ENCODE measurements at places on chromosomes 3 and 15. TPM values are rescaled to one million over a fixed set of nuclear protein-coding genes. Genes with fewer than 3 reads are reported as not detected.

The PAK6 gene
- total RNA-seq, result 0.37 TPM

GRCh38 chr3:67461667-67462142 is 192.7 kb downstream of the SUCLG2 start:
- no peak for DNase-seq

DNA sequence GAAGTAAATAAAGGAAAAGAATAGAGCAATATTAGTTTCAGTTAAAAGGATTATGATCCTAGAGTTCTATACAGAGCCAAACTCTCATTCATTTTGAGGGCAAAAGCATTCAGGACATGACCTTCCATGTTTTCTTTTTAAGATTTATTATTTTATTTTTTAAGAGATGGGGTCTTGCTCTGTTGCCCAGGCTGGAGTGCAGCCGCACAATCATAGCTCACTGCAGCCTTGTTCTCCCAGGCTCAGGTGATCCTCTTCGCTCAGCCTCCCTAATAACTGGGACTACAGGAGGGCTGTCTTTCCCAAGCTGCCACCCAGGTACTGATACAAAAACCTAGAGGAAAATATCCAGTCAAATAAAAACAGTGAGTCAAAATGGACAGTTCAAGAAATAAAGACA is 13.6 kb upstream of the CCDC13 start:
- DNase-seq, result no peak

- DNase-seq, result no peak
Measured at GRCh38 chr3:194325424-194326153, 25.5 kb downstream of the CPN2 start.

GRCh38 chr15:101504866-101505609 is 15.5 kb upstream of the PCSK6 start:
- DNase-seq, result no peak

DNA sequence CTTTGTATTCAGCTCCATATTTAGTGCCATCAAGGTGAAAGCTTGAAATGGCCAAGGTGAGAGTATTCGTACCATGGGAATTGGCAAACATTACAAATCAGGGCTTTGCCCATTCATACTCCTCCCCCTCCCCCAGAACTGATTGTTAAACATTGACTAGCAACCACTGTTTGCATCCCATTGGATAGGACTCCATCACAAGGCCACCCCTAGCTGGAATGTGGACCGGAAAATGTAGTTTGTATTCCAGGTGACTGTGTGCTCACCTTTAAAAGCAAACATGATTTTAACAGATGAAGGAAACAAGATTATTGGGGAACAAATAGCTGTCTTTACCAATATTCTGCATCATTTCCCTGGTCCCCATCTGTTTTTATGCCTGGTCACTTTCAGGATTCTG is 14.1 kb downstream of the ST3GAL6 start:
- no peak for DNase-seq

DNA sequence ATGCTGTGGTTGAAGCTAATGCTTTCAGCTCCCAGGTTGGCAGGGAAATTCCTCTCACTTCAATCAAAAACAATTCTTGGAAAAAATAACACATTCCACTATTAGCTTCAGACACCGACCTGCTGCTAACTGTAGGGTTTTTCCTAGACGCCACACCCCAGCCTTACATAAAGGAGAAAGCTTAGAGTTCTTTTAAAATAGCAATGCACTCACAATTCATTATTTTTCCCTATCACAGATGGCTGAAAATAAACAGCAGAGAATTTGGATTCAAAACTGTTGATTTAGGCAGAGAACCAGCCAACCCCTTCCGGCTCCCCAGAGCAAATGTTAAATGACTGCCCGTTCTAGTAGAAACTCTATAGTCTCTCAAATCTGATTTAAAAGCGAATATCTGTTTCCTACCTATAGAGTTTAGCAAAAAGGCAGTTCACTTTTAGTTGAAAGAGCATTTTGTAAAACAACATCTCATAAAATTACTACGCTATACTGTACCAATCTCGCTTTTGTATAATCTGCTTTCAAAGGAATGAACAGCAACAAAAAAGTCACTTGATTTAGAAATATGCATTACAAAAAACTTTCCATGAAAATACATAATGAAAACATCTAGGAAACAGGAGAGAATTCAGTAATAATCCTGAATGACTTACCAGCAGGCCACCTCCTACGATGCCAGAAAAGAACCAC is 586 bp downstream of the TM4SF1 start:
- DNase-seq, result no peak

DNA sequence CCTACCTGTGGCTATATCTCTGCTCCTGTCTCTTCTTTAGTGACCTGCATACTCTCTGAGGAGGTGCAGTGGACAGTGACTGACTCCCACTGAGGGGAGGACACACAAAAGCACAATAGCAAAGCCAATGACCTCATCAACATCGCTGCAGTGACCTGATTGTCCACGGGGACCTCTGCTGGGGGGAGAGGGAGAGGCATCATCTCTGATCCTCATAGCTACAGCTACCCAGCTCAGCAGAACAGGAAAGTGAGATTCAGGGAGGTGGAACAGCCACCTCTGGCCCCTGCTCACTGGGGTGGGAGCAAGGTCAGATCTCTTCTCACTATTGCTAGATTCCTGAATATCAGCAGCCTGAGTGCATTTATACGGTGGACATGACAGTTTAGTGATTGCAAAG is 179.2 kb downstream of the ATP10A start:
- no peak for DNase-seq

DNA sequence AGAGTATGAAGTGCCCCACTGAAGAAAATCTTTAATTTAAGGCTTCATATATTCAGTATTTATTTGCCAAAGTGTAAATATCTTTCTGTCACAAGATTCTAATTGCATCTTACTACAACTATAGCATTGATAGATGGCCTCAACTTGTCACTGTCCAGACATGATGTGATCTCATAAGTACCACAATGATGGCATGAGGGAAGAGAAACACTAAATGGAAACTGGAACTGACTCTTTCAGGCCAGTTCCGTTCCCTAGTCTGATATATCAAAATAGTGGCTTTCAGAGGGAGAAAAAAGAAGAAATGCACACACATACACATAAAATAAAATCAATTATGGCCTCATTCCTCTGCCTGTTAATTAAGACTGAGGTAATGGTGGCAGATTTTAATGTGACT is 615.7 kb downstream of the TBL1XR1 start:
- DNase-seq, result no peak

- no peak for DNase-seq
Measured at GRCh38 chr3:632571-633170, 436.1 kb downstream of the CHL1 start.

The CHST2 gene
- total RNA-seq, result 2.5 TPM

GRCh38 chr3:32791833-32792232 is 26.0 kb upstream of the TRIM71 start:
- DNase-seq, result no peak

The SLCO3A1 gene
- 27.7 TPM for total RNA-seq

The GRAMD1C gene
- total RNA-seq, result 1.2 TPM

DNA sequence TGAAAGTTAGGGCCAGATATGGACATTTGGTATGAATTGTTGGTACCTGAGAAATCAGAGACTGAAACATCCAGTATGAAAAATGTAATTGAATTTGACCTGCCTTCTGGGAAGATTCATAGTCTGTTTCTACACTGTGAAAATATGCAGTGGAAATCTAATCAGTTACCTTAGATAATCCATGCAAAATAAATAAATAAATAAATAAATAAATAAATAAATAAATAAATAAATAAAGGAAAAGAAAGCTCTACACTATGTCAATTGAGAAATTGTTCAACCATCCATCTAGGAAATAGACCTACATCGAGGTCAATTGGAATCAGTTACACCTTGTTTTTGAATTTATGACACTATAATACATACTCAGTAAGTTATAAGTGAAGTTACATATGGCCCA is 252.3 kb downstream of the VGLL3 start:
- no peak for DNase-seq

The CLSTN2 gene
- total RNA-seq, result 22.2 TPM

- no peak for DNase-seq
Measured at GRCh38 chr3:31370681-31371080, 162.0 kb upstream of the STT3B start.

The ASB14 gene
- not detected for total RNA-seq

The TMEM40 gene
- total RNA-seq, result not detected

- DNase-seq, result no peak
Measured at GRCh38 chr15:79615754-79616153, 183.6 kb downstream of the MINAR1 start.

GRCh38 chr3:177295116-177295515 is 97.8 kb upstream of the TBL1XR1 start:
- no peak for DNase-seq

The C3orf49 gene
- not detected for total RNA-seq

DNA sequence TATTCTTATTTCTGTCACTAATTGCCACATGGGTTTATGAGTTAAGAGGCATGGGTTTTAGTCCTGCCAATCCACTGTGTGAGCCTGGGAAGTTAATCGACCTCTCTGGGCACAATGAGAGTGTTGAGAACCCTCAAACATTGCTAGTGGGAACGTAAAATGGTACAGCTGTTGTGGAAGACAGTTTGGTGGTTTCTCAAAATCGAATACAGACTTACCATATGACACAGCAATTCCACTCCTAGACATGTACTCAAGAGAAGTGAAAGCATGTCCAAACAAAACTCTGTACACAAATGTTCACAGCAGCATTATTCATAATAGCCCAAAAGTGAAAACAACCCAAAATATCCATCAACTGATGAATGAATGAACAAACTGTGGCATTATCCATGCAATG is 5.7 kb upstream of the GNB5 start:
- no peak for DNase-seq

- DNase-seq, result no peak
Measured at GRCh38 chr15:90230071-90230494, 3.7 kb downstream of the CIB1 start.

DNA sequence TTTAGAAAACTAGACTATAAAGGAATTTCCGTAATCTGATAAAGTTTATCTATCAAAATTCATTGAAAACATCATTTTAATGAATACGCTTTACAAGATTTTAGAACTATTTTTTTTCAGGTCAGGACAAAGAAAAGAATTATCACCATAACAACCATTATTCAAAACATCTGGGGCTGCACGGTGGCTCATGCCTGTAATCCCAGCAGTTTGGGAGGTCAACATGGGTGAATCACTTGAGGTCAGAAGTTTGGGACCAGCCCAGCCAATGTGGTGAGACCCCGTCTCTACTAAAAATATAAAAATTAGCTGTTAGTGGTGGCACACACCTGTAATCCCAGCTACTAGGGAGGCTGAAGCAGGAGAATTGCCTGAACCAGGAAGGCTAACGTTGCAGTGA is 260.4 kb downstream of the WNT5A start:
- DNase-seq, result no peak

DNA sequence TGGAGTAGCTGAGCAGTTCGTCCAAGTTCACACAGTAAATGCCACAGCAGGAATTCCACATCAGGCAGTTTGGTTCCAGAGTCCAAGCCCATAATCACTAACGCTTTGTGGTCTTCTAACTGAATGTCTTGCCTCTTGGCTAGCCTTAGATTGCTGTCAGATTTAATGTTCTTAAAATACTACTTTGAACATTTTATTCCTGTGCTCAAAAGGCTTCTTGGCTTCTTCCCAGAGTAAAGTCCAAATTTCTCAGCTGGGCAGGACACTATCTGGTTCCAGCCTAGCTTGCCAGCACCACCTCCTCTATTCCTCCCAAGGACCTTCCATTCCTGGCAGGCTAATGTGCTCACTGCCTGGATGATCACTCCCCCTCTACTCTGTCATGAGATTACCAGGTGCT is 256.9 kb downstream of the SQOR start:
- no peak for DNase-seq

- no peak for DNase-seq
Measured at GRCh38 chr15:22227411-22228100, 147.2 kb downstream of the OR4M2 start.

DNA sequence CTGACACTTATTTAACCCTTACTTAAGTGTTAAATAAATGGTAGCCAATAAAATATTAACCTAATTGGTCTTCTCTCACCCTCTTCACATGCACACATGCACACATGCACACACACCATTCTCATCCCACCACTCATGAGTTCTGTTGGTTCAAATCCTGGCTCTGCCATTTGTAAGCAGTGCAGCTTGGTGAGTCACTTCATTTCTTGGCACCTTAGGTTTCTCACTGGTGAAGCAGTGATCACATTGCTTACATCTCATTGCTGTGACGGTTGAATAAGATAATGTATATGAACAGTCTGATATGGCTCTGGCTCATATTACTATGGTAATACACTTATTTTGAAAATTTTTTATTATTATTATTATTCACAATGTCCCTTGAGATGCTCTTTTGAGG is 33.8 kb downstream of the RIOX2 start:
- no peak for DNase-seq

- no peak for DNase-seq
Measured at GRCh38 chr3:148006508-148006907, 597.3 kb downstream of the ZIC1 start.

GRCh38 chr15:72967811-72968530 is 84.3 kb upstream of the NEO1 start:
- DNase-seq, result no peak

DNA sequence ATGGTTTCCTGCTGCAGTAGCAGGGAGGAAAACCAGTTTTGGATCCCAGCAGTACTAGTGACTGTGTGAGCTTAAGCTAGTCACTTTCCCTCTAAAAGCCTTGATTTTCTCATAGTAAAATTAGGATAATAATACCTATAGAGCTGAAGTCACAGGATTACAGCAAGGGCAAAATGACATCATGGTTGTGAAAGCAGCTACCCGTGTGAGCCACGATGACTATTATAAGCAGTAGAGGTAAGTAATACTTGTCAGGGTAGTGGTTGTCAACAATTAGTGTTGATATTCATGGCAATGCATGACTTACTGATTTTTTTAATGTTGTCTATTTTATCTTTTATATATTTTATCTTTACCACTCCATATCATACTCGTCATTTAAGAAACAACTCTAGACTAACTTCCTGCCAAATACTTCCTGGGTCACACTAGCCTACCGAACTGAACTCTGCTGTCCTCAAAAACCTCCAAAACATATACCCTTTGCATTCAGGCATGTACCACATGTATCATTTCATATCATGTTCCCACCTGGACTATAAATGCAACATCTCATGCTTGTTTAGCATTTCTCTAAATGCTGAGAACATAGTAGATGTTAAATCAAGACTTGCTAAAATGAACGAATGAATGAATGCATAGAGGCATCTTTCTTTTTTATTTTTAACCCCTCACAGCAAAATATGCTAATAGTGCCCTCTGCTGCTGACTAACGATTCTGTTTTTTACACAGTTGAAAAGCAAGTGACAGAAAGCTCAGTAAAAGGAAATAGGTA is 172.6 kb downstream of the P3H2 start:
- no peak for DNase-seq

The HHLA2 gene
- total RNA-seq, result not detected

DNA sequence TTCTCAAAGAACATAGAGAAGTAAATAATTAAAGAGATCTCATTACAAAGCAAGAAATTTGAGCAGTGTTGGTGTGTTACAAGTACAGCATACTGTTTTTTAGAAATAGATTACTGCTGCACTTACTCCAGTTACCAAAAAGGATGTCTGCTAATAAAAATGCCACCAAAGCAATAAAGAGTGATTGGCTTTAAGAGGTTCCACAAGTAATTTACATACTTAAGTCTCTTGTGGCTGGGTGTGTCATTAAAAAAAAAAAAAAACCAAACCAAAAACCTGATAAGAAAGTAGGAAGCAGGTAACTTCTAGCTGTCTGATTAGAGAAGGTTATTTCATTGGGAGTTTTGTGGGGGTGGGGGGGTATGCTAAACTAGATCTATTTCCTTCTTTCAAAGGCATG is 15.2 kb downstream of the RAB11A start:
- no peak for DNase-seq
